GM04504 (cell line): ENCODE measurements at places on chromosomes 13 and 19.

DNA sequence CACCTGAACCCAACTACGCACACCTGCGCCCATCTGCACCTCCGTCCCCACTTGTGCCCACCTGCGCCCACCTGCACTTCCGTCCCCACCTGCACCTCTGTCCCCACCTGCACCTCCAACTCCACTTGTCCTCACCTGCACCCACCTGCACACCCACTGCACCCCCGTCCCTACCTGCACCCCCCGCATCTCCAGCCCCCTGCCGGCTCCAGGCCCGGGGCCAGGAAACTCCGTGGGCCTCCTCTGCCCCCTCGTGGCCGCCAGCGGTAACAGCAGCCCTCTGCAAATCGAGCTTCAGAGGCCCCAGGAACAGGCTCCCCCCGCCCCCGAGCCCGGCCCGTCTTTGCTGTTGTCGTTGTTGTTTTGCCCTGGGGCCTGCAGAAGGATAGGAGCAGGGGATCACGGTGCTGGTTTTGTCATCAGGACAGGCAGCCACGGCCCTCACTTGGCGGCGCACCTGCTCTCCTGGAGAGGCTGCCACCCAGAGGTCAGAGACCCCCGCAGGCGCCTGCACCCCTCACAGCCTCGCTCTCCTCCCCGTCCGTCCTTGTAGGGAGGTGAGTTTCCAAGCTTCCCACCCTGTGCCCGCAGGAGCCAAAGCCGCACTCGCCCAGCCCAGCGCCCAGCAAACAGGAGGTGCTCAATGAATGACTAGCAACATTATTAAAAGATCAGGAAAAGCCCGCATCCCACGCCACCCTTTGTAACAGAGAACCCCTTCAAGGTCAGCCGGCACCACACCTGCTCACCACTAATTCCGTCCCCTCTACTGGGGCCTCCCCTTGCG, 65.4 kb downstream of the GNG7 start:
- no peak for DNase-seq

- no peak for DNase-seq
Measured at GRCh38 chr19:40281381-40282208, 3.5 kb downstream of the AKT2 start.

DNA sequence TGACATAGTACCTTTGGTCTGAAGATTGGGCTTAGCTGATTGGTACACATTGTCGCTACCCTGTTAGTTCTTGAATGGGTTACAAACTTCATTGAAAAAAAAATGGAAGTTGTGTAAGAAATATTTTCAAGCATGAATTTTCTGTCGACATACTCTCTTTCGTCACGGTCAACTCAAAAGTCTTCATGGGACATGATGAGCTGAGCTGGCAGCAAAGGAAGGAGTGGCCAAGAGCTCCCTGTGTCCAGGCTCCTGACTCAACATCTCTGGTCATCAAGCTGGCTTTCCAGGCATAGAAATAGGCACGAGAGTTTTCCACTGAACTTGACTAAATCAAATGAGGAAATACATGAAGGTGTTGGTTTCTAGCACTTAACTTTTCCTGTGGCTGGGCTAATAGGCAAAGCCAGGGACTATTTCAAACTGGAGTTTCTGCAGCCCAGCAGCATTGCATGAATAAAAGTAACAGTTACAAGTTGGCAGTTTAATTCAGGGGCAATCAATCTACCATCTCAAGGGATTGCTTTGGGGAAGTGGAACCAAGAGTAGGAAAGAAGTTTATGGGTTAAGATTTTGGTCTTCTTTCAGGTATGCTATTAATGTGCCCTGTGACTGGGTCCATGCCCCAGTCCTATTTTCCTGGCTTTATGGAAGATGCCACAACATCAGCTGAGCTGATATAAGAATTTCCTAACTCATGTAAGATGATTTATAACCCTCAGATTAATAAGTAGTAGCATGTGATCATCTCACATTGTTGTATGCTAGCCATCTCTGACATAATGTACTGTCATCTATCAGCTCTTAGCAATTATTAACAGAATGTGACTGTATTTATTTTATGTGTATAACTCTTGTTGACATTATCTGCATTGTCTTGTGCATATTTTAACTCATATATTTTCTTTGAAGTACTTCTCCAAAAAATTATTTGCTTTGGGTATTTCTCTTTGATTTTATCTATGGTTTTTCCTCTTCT, 385.8 kb downstream of the DLEU7 start:
- DNase-seq, result no peak

- DNase-seq, result no peak
Measured at GRCh38 chr13:107969546-107969945, 245.8 kb downstream of the LIG4 start.

DNA sequence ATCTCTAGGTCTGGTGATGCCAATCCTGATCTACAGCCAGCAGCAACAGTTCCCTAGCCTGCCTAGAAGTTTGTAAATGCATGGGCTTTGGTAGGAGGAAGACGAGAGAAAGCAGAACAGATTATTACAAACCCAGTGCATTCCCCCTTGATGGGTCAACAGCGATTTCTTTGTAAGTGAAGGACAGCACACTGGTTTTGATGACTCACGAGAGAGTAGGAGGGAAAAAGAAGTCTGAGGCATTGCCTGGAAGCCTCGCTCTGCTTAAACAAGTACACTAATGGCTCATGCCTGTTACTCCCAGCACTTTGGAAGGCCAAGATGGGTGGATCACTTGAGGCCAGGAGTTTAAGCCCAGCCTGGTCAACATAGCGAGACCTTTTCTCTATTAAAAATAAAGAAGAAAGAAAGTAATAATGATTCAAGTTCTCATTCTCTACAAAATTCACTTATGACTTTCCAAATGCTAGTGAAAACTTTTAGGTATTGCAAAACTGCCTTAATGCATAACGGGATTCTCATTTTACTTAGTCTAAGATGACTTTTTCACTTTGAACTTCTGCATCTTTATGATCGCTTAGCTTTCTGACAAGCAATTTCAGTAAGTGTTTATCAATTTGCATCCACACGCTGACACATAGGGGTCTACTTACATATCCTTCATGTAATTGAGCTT, 47.7 kb upstream of the USPL1 start:
- DNase-seq, result peak; percentile 84

- no peak for DNase-seq
Measured at GRCh38 chr13:24684600-24684998, 4.4 kb downstream of the ATP12A start.

GRCh38 chr13:30371649-30372265, 50.5 kb upstream of the UBE2L5 start:
- DNase-seq, result no peak

GRCh38 chr13:43846496-43847158, 32.9 kb downstream of the CCDC122 start:
- DNase-seq, result no peak

- no peak for DNase-seq
Measured at GRCh38 chr19:56222901-56223300, 20.8 kb downstream of the ZSCAN5C start.

DNA sequence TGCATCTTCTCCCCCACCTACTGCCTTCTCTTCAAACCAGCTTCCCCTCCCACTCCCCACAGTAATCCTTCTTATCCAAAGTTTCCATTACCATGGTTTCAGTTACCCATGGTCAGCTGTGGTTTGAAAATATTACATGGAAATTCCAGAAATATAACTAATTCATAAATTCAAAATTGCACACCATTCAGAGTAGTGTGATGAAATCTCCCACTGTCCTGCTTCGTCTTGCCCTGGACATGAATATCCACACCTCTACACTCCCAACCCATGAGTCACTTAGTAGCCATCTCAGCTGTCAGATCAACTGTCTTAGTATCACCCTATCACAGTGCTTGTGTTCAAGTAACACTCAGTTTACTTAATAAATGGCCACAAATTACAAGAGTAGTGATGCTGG, 3.8 kb upstream of the KCTD12 start:
- no peak for DNase-seq
